ENCODE measurements at places on chromosomes 16 and 17. TPM values are rescaled to one million over a fixed set of nuclear protein-coding genes. Genes with fewer than 3 reads are reported as not detected.

GRCh38 chr17:27529230-27529796 is 73.1 kb downstream of the KSR1 start:
- DNase-seq, result no peak

Gene FOXJ1
- total RNA-seq, result 0.90 TPM

Gene NTN3
- 5.2 TPM for total RNA-seq

Gene NPIPB9
- total RNA-seq, result 9.3 TPM

Gene DRG2
- 20.3 TPM for total RNA-seq

Gene CDH5
- 55.8 TPM for total RNA-seq

DNA sequence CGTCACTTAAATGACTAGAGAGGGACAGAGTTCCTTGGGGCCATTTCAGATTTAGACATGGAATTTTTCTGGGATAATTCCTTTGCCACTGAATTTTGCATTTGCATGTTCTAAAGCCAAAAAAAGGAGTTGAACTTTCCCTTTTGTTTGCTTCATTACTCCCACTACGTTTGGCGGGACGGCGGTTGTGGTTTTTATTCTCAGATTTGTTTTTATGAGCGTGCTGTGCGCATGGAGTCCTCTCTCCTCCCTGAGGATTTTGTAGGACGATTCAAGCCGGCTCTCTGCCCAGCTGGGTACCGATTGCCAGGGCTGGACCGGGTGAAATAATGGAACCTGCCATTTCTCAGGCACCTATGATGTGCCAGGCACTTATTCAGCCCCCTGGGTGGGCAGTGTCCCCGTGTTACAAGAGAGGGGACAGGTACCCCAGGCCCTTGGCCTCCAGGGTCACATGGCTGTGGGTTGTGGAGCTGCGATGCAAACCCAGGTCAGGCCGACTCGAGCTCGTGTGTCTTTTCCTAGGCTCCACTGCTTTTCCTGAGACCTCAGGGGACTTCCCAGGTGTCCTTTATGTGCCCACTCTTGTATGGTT is 18.8 kb downstream of the CMIP start:
- DNase-seq, result no peak

GRCh38 chr16:30641378-30641982 is 9.3 kb upstream of the PRR14 start:
- no peak for DNase-seq

Gene TP53TG3B
- not detected for total RNA-seq

- no peak for DNase-seq
Observed at GRCh38 chr17:64056269-64057005, 36.0 kb upstream of the ICAM2 start.

DNA sequence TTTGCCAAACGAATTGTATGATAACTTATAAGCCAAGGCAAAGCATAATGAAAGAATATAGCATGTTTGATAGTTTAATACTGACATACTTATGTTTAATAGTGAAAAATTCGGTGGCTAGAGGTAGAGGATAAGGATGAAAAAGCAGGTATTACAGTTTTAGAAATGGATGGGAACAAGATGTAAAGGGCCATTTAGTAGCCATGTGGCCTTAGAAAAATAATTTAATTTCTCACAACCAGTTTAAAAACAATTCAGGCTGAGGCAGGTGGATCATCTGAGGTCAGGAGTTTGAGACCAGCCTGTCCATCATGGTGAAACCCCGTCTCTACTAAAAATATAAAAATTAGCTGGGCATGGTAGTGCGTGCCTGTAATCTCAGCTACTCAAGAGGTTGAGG is 119.5 kb upstream of the NACA2 start:
- no peak for DNase-seq

DNA sequence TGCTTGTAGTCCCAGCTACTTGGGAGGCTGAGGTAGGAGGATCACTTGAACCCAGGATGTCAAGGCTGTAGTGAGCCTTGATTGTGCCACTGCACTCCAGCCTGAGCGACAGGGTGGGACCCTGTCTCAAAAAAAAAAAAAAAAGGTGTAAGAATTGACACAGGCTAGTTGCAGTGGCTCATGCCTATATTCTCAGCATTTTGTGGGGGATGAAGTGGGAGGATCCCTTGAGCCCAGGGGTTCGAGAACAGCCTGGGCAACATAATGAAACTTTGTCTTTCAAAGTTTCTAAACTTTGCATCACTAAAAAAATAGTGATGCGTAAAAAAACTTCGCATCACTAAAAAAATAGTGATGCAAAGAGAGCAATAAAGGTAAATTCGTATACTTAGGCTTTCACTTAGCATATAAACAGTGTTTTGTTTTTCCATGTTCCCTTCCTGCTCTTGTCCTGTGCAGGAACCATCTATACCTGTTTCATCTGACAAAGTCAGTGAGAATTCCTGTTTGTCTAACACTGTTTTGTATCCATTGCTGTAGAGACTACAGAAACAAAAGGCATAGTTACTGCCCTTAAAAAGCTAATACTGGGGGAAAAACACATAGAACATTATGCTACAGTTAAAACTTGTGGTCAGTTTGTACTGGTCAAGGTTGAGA is 32.1 kb downstream of the CTCF start:
- no peak for DNase-seq

Gene HSD3B7
- total RNA-seq, result 11.0 TPM

GRCh38 chr17:17508019-17508535 is 11.9 kb upstream of the RASD1 start:
- no peak for DNase-seq

DNA sequence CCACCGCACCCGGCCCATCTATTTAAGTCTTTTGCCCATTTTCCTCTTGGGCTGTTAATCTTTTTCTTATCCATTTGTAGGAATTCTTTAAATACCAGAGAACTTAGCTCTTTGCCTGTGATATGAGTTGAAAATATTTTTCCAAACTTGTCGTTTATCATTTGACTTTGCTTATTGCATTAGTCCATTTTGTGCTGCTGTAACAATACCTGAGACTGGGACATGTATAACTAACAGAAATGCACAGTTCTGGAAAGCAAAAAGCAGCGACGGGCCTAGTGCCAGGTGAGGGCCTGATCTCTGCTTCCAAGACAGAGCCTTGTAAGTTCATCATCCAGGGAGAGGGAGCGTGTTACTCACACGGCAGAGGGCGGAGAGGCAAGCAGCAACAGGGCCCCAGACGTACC is 25.6 kb upstream of the BHLHA9 start:
- DNase-seq, result no peak

Gene CCDC200
- total RNA-seq, result not detected

Gene SLC13A2
- total RNA-seq, result not detected

Gene NPIPB6
- 4.1 TPM for total RNA-seq

Gene RAMP2
- 16.0 TPM for total RNA-seq

Gene NECAB2
- total RNA-seq, result 1.0 TPM

DNA sequence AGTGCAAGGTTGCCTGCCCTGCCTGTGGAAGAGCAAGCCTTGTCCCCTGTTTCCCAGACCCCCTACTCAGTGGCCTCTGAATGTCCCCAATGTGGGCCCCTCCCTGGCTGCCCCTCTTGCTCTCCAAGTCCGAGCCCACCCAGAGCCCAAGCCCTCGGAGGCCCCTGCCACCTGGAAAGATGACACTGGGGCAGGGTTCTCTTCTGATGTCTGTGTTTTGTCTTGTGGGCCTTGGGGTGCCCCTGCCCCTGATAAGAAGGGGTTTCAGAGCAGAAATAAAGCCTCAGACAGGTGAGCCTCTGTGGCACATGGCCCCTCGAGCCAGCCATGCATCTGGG is 85.4 kb upstream of the CBX4 start:
- no peak for DNase-seq

DNA sequence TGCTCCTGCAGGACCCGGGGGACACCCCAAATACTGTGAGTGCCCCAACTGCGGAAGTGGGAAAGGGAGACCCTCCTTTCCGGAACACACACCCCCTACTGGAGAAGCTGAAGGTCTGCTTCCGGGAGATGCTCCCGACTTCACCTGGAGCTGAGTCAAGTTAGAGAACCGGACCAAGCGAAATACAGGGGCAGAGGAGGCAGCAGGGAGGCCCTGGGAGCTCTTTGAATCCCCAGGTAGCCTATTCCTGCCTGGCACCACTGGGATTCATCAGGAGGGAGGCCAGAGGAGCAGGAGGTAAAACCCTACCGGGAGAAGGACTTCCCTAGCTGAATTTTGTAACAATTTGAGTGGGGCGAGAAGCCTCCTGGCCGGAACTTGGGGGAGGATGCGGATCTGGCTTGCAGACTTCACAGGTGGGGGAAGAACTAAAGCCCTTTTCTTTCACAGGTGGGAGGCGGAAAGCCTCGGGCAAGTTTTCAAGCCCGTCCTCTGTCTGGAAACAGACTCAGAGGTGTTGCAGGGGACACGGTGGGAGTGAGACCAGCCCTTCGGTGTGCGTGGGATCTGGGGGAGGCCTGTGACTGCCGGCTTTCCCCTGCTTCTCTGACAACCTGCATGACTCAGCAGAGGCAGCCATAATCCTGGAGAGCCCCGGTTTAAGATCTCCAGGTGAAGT is 22.4 kb upstream of the TEKT1 start:
- no peak for DNase-seq

- DNase-seq, result no peak
Observed at GRCh38 chr16:79843631-79844043, 243.1 kb upstream of the MAF start.

Gene MYO15A
- 1.2 TPM for total RNA-seq

Gene KRTAP9-2
- total RNA-seq, result not detected

Gene SOCS1
- 6.9 TPM for total RNA-seq

DNA sequence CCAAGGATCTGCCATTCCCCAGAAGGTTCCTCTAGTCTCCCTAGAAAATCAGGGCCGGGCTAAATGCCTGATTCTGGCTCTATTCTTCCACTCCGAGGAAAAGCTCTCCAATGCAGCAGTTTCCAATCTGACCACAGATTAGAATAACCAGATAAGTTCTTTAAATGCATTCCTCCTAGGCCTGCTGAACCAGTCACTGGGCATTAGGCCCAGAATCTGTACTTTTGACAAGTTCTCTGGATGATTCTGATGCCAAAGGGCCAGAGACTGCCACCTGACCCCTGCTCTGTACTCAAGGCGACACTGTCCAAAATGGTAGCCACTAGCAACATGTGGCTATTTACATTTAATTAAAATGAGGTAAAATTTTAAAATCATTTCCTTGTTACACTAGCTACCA is 22.3 kb downstream of the MAP3K14 start:
- DNase-seq, result no peak

GRCh38 chr17:29595943-29596774 is 3.2 kb downstream of the ANKRD13B start:
- DNase-seq, result no peak

Gene MVD
- 14.8 TPM for total RNA-seq

Gene JPH3
- 0.95 TPM for total RNA-seq

GRCh38 chr16:83402967-83403366 is 404.8 kb upstream of the HSBP1 start:
- no peak for DNase-seq

- DNase-seq, result no peak
Observed at GRCh38 chr17:63841350-63842172, 924 bp downstream of the SMARCD2 start.

Gene MBTD1
- 60.1 TPM for total RNA-seq

Gene CPPED1
- 15.5 TPM for total RNA-seq

- no peak for DNase-seq
Observed at GRCh38 chr17:3389791-3390190, 3.7 kb upstream of the OR3A2 start.

- no peak for DNase-seq
Observed at GRCh38 chr16:3173892-3174617, 13.9 kb upstream of the OR1F1 start.

DNA sequence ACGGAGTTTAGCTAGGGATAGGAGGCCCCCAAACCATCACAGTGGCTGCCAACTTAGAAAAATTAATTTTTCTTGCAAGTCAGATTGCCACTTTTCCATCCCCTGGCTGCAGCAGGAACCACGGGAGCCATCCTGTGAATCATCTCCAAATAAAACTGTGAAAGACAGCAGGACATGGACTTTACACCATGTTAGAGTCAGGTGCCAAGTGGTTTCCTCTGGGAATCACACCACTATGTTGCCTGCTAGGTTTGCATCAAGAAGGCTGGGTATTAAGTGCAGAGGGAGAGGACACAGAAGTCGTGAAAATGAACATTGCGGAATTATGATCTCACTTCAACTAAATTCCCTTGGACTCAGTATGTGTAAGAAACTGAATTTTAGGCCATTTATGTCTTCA is 471.3 kb upstream of the GOT2 start:
- no peak for DNase-seq

Gene CACNG3
- not detected for total RNA-seq

Gene MLYCD
- 4.6 TPM for total RNA-seq
